Left ventricle myocardium inferior (tissue), 1 donor: ENCODE measurements at places on chromosomes 3 and 15.

DNA sequence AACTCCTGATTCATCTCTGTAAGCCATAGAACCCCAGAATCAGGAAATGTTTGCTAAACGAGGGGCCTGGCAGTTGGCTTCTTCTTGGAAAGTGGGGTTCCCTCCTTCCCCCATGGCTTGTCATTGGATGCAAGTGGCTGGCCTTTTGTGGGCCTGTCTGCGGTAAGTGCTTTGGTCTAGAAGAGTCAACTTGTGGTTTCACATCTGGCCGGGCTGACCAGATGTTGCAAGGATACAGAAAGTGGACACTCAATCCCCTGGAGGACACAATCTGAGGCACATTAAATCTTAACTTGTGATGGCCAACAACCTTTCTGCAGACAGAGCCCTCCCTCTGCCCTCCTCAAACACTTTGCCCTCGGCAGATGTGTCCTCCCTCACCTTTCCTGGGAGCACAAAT is 1.1 kb downstream of the FAH start:
- DNase-seq: no peak

- no peak for DNase-seq
These were observed 948.2 kb upstream of the CFAP20DC start for GRCh38 chr3:59998058-59998457.

GRCh38 chr3:48069339-48069738 is 53.1 kb upstream of the MAP4 start:
- DNase-seq: no peak

- no peak for DNase-seq
These were observed 8.1 kb downstream of the CAV3 start for GRCh38 chr3:8741581-8742261.

GRCh38 chr3:112381673-112382542 is 49.0 kb downstream of the CD200 start:
- no peak for DNase-seq

GRCh38 chr3:53729159-53729558 is 117.1 kb downstream of the CHDH start:
- DNase-seq: no peak
